Cortex of kidney (tissue), 1 donor: ENCODE measurements at places on chromosomes 2 and 18.

DNA sequence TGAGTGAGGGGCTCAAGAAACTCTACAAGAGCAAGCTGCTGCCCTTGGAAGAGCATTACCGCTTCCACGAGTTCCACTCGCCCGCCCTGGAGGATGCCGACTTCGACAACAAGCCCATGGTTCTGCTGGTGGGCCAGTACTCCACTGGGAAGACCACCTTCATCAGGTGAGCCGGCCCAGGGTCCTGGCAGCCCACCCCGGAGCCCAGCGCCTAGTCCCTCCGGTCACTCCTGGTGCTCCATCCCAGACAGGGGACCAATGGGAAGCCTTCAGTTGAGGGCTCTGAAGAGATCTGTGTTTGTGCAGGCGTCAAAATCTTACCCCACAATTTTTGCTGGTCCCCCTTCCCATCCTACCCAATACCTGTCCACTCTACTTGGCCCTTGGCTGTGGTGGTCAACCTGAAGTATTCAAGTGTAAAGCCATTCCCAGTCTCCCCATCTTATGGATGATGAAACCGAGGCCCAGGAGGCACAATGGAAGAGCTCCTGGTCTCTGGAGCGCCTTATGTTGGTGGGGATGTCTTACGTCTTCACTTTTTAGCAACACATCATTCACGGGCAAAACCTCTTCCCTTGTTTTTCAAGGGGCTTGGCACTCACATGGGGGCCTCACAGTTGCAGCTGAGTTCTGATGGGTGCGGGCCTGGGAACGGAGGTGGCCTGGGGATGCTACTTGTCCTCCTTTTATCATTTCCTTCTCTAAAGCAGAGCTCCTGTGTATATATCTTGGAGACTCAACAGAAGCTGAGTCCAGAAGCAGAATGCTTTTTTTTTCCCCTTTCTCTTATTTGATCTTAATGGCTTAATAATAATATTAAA, 941 bp downstream of the EHD3 start:
- DNase-seq: no peak

DNA sequence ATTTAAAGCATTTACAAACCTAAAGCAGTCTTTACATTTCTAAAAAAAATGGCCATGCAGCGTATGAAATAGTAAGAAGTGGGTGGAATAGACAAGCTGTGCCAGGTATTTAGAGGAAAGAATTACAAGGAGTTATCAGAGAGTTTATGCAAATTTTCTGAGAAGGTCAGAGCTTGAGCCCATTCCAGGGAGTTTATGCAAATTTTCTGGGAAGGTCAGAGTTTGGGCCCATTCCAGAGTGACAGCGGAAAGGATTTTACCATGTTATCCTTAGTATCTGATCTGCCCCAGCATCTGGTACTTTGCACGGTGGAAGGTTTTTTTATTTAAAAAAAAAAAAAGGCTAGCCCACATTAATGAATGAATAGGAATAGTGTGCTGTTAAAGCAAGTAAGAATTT, 1.4 kb upstream of the DOK6 start:
- DNase-seq: no peak

GRCh38 chr2:98854682-98855081, 81.3 kb downstream of the CRACDL start:
- no peak for DNase-seq

DNA sequence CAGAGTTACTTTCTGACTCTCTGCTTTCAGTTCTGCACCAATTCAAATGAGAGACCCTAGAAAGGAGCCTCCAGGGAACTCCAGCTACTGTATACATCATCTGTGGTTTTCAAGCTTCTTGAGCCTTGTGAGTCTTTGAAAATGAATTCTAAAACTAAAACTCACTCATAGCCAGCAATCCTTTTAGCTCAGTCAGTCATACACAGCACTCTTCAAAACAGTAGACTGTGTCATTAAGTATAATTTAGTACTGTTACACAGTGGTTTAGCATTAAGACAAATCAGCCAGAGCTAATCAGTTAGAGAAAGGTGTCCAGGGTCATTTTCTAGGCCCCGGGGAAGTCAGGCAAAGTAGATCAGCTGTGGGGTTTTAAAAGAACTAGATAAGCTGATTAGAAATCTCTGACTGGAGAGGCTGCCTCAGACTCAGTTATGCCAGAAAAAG, 322.1 kb upstream of the THUMPD2 start:
- no peak for DNase-seq

DNA sequence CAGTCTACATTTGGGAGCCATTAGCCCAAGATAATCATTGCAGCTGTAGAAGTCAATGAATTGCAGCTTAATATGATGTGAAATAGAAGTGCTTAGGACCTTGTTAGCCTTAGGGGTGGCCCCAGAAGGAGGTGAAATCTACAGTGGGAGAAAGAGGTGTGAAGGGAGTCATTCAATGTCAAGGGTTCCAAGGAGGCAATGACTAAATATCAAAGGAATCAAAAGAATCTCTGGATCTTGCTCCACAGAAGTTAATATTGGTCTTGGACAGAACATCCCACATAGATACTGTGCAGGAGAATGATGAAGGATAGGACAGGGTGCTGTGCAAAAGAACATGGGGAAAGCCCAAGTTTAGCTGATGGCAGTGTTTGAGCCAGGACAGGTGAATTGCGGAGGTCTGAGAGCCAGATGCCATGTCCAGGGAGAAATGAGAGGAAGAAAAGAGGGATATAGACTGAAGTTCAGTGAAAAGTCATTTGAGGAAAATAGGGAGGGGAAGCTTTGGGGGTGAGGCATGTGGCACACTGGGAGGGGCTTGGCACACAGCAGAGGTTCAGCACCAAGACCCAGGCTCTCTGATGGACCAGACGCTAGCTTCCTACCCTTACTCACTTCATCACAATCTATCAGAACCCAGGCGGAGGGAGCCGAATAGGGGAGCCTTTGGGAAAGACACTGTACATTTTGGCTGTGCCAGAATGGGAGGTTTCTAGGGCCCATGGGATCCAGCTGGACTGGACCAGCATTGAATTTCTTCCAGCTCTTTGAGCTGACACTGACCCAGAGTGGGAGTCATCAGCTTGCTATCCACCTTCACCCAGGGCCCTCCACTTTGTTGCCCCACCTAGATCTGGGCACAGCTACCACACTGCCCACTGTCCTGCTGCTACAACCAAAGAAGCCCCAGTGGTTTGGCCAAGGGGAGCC, 2.2 kb downstream of the IL1F10 start:
- no peak for DNase-seq

DNA sequence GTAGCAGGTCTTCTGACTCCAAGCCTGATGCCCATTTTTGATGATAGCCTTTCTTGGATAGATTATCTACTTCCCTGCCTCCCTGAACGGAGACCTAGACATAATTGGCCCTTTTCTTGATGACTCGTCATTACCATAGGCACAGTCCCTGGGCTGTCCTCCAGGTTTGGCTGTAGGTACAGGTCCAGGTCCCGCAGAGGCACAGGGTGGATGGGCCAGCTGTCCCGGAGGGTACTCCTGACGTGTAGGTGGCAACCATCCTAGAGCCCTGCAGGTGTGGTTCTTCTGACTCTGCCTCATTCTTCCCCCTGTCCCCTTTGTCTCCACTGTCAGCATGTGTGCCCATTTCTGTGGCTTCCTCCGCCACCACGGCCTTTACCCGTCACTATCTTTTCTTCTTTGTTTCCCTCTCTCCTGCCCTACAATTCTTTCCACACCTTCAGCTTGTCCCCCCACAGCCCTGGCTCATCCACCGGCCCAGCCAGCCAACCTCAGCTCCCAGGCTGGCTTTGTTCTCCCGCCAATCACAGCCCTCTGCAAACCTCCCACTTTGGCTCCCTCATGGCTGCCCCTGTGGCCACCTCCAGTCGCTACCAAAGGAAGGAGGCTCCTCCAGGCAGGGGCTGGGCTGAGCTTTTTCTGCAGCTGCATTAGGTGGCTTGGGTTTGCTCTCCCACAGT, 102.8 kb downstream of the SMAD7 start:
- DNase-seq: no peak

- no peak for DNase-seq
These were observed 659.9 kb upstream of the ID2 start for GRCh38 chr2:8021921-8022320.

DNA sequence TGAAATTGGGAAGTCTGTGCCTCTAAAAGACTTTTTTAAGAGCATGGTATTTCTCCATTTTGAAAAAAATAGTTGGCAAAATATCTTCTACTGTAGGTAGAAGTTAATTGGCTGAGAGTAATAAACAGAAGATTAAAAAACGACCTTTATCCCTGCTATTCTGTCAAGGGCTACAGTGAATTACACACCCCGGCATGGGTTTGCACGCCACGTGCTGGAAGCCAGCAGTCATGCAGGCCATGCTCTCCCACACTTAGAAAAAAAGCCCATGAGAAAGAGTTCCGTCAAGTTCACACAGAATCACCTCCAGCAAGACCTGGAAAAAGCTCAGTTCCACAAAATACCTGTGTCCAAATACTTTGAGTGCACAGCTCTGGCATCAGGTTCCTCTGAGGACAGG, 26.8 kb downstream of the FAM110C start:
- DNase-seq: no peak

- no peak for DNase-seq
These were observed 468 bp downstream of the UXS1 start for GRCh38 chr2:106193690-106193976.

- no peak for DNase-seq
These were observed 5.8 kb downstream of the DNMT3A start for GRCh38 chr2:25335971-25336370.

DNA sequence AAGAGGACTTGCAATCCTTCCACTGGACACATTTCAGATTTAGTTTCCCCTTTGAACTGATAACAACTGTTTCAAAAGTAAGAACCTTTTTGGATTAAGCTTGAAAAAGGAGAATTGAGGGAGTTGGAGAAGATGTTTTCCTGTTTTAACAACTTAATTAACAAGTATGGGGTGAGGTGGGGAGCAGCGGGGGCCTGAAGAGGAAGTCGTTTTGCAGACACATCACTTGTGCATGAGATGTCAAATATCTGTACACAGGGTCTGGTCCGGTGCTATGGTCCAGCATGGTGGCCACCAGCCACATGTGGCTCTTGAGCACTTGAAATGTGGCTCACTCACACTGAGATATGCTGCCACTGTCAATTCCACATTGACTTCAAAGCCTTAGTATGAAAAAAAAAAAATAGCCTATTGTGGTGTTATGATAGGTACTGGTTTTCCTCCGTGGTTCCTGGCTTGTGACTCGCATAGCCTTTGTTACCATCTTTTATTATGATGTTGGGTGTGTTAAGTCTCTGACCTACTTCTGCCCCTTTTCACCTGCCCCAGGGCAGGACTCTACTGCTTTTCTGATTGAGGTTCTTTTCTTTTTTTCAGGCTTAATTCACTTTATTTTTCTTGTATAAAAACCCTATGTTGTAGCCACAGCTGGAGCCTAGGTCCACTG, 205.5 kb downstream of the BCL2 start:
- no peak for DNase-seq

DNA sequence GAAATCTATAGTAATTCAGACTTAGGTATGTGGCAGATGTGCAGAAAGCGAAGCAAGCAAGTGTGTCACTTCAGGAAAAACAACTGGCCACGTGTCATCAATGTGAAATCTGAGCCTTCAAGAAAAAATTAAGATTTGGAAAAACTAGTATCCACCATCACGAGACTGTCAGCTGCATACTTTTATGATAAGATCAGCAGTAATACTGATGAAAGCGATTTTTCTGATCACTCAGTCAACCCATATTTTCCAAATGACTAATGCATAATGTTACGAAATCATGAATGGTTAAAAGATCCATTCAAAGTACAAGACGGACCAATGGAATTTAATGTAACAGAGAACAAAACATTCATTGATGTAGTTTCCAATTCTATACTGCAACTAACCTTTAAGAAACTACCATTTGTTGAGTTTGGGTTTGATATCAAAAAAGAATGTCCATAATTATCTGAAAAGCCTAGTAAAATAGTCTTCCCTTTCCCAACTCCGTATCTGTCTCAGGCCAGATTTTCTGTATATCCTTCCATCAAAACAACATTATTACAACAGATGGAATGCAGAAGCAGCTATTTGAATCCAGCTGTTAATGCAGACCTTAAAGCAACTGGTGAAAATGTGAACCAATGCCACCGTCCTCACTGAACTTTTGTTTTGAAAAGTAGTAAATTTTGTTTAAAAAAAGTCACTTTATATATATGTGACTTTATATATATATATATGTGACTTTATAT, 17.0 kb upstream of the BCL2 start:
- no peak for DNase-seq

DNA sequence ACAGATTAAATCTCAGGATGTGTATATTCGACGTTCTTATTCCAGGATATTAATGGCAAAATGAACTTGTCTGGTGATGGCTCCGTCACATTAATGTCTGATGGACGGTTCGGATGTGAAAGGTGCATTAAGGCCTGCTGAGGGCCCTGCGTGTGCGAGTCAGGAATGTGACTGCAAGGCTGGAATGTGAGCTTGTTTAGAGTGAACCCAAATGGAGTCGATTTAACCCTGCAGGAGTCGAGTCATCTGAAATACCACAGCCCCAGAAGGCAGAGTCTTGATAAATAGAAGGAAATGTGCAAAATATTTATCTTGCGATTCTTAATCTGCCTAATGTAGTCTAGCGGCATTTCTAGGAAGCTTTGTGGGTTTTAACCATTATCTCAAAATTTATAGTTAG, 44.3 kb downstream of the RDH14 start:
- DNase-seq: no peak

DNA sequence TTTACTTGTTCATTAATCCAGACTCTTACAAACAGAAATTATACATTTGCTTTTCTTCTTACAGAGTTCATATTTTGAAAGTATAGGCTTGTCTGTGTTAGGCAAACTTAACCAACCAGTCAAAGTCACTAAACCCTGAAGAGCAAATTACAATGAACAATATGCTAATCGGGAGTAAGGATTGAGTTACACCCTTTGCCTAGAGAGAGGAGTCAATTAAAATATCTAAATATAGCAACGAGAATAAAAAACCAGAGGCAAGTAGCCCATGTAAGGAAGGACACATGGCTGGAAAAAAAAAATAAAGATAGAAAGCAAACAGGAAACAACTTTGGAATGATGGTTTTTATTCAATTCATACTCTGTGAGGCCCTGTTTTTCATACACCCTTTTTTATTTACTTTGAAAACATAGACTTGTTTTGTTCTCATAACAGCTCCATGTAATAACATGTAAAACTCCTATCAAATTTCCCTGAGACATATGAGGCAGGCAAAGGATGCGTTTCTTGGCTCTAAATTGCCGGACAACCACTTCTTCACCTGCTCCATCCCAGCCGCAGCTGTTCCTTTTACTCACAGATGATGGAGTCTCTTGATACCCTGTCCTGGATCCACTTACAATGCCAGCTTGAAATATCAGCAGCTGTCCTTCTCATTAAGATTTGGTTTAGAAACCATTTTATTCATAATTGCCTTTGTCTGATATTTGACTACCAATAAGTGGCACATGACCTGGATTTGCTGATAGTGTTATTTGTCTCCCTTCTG, 767.7 kb upstream of the GCFC2 start:
- no peak for DNase-seq
